ENCODE measurements at places on chromosomes 6 and 20. TPM values are rescaled to one million over a fixed set of nuclear protein-coding genes. Genes with fewer than 3 reads are reported as not detected.

- no peak for DNase-seq
These were observed 750.1 kb downstream of the COL12A1 start for GRCh38 chr6:74455786-74456185.

GRCh38 chr6:133055441-133055966 lies 185.7 kb upstream of the EYA4 start:
- no peak for DNase-seq

Gene HCRTR2
- total RNA-seq, result not detected

Gene INSM1
- total RNA-seq, result not detected

Gene RGS17
- total RNA-seq, result 0.18 TPM

Gene SLC4A11
- total RNA-seq, result 0.52 TPM

Gene RIPPLY2
- not detected for total RNA-seq

DNA sequence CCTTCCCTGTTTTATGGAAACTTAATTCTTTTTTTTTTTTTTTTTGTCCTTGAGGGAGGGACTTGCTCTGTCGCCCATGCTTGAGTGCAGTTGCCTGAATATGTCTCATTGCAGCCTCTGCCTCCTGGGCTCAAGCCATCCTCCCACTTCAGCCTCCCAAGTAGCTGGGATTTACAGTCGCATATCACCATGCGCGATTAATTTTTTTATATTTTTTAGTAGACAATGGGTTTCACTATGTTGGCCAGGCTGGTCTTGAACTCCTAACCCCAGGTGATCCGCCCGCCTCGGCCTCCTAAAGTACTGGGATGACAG lies 654 bp downstream of the TMEM14C start:
- no peak for DNase-seq

DNA sequence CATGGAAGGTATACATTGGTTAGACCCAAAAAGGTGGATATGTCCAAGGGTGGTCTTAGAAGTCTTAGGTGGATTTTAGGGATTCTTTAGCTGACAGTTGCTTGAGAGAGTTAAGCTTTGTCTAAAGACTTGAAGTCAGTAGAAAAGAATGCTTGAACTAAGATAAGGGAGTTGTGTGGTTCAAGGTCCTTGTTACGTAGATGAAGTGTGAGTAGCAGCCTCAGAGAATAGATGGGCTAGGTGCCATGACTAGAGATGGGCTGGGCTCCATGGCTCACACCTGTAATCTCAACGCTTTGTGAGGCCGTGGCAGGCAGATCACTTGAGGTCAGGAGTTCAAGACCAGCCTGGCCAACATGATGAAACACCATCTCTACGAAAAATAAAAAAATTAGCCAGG lies 1.7 kb downstream of the SHLD1 start:
- no peak for DNase-seq

Gene CCDC28A
- total RNA-seq, result 5.2 TPM

GRCh38 chr6:30147096-30147495 lies 11.2 kb downstream of the TRIM40 start:
- DNase-seq, result no peak

Gene BPIFB2
- total RNA-seq, result not detected

GRCh38 chr6:132210886-132211563 lies 190.2 kb downstream of the MOXD1 start:
- no peak for DNase-seq

DNA sequence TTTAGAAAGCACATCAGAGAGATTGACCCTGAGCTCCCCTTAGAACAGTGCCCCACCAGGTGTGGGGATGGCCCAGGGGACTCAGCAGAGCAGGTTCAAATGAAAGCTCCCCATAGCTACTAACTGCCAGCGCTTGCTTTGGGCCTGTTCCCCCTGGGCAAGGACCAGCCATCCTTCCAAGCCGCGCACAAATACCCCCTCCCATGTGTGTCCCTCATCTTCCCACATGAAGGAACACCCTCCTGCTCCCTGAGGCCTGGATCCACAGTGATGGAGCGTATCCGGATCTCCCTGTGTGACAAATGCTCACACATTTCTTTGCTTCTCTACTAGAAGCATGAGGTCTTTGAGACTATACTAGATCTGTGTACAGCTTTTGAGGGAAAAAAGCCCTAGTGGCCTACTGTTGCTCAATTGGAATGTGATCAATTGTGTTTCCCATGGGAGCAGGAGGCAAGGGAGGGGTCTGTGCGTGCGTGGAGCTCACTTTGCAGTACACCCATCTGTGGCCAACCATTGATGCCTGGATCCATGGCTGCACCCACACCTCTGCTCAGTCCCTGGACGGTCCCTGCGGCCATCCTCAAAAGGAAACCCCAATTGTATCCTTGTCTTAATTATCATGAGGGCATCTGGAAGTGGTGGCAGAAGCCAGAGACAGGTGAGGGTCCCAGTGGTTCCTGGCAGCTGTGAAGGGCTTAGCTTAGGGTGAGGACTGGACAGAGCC lies 1.4 kb upstream of the RAET1G start:
- no peak for DNase-seq

DNA sequence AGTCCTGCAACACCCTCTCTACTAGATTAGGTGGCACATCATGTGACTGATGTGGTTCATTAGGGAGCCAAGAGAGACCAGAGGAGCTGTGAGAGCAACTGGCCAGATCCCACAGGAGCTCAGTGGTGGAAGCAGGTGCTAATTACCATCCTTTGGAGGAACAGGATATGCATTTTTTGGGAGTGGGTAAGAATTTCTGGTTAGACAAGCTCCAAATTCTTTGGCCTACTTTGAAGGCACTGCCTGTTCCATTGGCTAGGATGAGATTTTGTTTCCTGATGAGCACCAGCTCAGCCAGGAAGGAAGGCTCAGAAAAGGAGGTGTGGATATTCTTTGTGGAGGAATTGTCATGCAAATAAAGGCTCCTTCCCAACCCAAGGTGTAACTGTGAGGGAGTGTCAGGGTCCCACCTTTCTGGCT lies 130.3 kb upstream of the BMP2 start:
- no peak for DNase-seq

- no peak for DNase-seq
These were observed 99.5 kb downstream of the CD164 start for GRCh38 chr6:109282756-109283155.

DNA sequence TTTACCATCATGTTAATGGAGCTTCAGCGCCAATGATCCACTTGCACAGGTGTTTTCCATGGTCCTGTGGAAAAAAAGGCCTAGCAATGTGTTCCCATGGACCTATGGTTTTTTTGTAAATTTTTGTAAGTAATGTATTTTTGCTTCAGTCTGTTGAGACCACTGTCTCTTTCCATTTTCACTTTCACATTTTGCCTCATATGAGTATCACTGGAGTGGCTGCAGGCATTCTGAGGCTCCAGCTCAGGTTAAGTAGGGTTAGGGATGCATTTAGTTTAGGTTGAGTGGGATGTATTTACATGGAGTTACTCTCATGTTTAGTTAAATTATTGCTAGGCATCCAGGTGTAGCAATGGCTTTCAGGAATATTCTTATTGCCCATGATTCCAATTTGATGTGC lies 19.2 kb upstream of the LMBRD1 start:
- DNase-seq, result no peak

Gene NKAPL
- total RNA-seq, result 5.4 TPM

DNA sequence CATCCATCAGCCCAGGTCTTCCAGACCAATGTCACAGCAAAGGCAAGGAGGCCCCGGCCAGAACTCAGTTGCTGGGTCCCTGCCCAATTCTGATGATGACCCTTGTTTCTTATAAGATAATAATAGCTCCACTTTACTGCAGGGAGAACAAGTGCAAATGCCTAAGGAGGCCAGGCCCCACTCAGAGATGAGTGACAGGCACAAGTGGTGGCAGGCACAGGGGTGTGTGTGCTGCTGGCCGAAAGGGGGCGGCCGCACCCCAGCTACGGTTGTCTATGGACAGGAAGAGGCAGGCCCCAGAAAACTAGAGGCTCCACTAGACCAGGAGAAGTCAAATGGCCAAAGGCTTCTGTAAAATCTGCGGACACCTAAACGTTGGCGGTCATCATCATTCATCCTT lies 28.6 kb downstream of the GNAS-AS1 start:
- no peak for DNase-seq

- no peak for DNase-seq
These were observed 41.7 kb downstream of the PLAGL1 start for GRCh38 chr6:143966312-143966711.

Gene C6orf58
- not detected for total RNA-seq

GRCh38 chr20:25320035-25320800 lies 70.4 kb downstream of the ABHD12 start:
- no peak for DNase-seq

Gene GMNN
- 10.5 TPM for total RNA-seq

- DNase-seq, result no peak
These were observed 209.9 kb downstream of the PTPRK start for GRCh38 chr6:128310451-128310850.

Gene SEMG1
- not detected for total RNA-seq

DNA sequence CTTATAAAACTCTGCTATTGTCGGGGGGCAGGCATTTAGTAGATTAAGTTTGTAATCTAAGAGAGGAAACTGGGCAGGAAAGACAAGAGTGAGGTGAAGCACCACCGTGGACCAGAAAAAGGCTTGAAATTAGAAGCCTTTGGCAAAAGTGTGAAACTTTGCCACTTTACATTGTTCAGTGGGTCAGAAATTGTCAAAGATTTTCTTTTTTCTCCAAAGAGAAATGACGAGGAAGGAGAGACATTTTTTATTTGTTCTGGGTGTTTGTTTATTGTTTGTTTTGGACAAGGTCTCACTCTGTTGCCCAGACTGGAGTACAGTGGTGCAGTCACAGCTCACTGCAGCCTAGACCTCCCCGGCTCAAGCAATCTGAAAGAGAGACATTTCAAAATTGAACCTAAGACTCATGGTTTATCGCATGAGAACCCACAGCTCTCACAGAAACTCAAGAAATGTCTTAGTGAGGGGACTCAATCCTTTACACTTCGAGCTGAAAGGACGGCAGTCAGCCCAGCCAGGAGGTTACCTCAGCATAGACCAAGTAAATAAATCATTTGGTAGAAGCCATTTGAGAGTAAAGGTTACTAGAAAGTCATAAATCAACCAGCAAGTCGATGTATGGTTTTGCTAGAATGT lies 262.8 kb upstream of the TAB2 start:
- DNase-seq, result no peak

DNA sequence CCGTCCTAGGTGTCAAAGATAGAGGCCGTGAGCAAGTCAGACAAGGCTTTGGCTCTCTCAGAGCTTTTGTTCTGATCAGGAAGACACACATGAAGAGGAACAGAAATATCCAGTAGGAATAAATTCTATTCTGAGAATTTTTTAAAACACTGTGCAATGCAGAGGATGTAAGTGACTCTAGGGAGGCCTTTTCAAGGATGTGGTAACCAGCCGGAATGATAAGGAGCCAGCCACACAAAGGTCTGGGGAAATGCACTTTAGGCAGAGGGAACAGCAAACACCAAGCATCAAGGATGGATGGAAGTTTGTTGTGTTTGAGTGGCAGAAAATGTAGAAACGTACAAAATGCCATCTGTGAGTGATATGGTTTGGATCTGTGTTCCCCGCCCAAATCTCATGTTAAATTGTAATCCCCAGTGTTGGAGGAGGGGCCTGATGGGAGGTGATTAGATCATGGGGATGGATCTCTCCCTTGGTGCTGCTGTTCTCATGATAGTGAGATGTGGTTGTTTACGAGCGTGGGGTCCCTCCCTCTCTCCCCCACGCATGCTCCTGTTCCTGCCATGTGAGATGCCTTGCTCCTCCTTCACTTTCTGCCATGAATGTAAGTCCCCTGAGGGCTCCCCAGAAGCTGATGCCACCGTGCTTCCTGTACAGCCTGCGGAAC lies 93.6 kb upstream of the CDYL start:
- no peak for DNase-seq

DNA sequence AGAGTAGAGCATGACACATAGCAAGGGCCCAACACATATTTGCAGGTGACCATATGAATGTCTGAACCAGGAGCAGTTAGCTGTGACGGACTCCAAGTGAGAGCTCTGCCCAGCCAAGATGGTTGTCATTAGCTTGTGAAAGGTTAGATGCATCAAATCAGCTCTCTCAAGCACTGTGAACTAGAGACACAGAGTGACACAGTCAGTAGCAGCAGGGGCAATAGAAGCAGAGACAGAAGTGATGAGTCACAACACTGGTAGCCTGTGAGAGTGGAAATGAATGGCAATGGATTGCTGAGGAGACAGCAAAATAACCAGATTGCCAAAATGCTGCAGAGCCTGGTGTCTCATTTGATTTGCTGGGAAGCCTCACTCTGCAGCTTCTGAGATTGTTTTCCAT lies 558.9 kb downstream of the PKHD1 start:
- DNase-seq, result no peak

DNA sequence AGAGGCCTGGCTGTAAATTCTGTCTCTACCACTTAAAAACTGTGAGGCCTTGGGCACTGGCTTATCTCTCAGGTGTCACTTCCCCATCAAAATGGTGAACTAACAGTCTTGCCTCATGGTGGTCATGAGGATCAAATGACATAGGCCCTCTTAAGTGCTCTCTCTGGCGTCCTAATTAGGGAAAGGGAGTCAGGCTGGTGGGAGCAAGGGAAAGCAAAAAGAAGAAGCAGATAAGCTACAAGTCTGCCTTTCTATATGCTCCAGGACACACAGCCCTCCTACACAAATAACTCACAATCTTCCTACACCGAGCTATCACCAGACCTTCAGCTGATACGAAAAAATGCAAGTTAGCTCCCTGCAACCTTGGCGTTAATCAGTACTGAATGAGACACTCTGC lies 19.5 kb upstream of the SLC22A16 start:
- no peak for DNase-seq

DNA sequence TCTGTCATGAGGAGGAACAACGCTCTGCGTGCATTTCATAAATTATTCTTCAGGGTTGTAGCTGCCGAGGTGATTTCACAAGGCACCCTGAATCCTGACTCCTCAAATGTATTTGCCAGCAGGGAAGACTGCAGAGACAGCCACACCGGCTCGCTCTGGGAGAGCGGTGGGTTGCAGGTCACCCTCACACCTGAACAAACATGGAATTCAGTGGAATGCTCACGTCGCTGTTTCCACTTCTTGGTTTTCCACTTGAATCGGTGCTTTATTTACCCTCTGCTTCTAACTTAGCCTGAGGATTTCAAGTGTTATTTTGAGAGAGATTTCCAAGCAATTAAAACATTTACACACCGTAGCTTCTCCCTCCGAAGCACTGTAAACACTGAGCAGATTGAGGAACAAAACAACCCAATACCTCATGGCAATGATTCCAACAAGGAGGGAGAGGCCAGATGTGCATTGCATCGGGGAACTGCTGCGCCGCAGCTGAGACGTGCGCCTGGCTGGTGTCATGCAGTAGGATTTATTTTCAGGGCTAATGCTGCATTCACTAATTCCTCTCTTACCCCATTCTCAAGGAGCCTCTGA lies 59.5 kb upstream of the GGTLC1 start:
- no peak for DNase-seq

DNA sequence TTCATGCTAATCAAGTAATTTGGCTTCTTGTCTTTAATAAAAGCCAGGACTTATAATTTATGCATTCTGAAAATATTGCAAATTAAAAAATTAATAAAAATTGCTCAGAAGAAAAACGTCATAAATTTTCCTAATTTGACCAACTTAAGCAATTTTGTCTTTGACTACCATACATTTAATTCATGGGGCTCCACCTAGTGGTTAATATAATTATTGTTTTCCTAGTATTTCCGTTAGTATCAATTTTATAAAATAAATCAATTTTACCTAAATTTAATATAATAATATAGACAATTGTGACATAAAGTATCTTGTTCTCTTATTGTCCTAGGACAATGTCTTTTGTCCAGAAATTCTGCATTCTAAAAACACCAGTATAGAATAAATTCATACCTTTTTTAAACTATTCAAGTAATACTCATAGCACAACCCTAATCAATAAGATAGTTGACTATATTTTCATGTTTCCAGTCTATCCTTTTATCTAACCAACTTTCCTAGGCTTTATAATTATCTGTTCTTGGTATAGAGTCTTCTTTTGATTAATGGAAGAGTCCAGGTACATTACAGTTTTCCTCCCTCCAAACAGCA lies 319.9 kb downstream of the TRDN start:
- DNase-seq, result no peak

- DNase-seq, result no peak
These were observed 82.2 kb downstream of the BACH2 start for GRCh38 chr6:90214461-90214860.

Data from left cardiac atrium (tissue), 4 donors.